ENCODE measurements at places on chromosomes 7 and 10. TPM values are rescaled to one million over a fixed set of nuclear protein-coding genes. Genes with fewer than 3 reads are reported as not detected.

The PRKG1 gene
- total RNA-seq, result 17.8 TPM

The SPDYE5 gene
- not detected for total RNA-seq

The MALRD1 gene
- total RNA-seq, result 0.28 TPM

The GDF2 gene
- not detected for total RNA-seq

The FFAR4 gene
- total RNA-seq, result not detected

The ASL gene
- total RNA-seq, result 45.1 TPM

The CABCOCO1 gene
- total RNA-seq, result not detected

The OR2A5 gene
- not detected for total RNA-seq

The FKBP6 gene
- total RNA-seq, result not detected

The PRF1 gene
- total RNA-seq, result not detected

The LIPK gene
- not detected for total RNA-seq
